ENCODE measurements at places on chromosomes 2 and 18.

GRCh38 chr18:60232541-60232940 lies 140.0 kb downstream of the MC4R start:
- no peak for DNase-seq

DNA sequence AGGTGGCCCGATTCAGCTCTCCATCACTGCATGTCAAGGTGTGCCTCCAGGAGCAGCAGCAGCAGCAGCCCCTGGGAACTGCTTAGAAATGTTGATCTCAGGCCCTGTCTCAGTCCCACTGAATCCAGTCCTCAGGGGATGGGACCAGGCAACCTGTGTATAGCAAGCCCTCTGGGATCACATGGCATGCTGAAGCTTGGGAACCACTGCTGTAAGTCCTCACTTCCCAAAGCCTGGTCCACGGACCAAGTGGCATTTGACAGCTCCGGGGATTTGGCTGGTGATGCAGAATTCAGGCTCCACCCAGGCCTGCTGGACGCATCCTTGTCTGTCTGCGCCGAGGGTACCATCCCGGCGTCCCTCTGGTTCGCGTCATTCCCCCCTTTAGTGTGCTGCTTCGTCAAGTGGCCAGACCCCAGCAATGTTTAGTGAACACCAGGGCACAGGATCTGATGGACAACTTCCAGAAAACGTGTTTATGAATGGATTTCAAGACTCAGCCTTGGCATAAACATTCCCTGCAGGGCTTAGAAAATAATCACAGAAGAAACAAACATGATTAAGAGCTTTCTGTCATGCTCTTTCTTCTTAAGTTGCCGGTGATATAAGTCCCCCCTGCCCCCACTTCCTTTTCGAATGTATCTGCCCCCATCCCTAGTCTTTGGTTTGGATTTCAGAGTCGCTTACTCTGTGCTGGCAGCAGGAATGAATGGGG lies 234.0 kb downstream of the GBX2 start:
- DNase-seq = no peak

- DNase-seq = peak; percentile 77
Observed at GRCh38 chr18:5868218-5868854, 27.0 kb downstream of the TMEM200C start.

- no peak for DNase-seq
Observed at GRCh38 chr18:46224181-46224775, 120.1 kb downstream of the HAUS1 start.

DNA sequence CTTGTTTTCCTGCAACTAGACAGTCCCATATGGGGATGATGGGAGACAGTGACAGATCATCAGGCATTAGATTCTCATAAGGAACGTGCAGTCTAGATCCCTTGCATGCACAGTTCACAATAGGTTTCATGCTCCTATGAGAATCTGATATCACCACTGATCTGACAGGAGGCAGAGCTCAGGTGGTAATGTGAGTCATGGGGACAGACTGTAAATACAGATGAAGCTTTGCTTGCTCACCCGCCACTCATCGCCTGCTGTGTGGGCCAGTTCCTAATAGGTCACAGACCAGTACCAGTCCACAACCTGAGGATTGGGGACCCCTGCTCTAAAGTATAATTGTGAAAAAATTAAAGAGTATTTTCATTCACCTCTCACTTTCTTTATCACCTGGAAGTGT lies 23.6 kb upstream of the RAB1A start:
- DNase-seq = no peak
